ENCODE measurements at places on chromosomes 5 and 9. TPM values are rescaled to one million over a fixed set of nuclear protein-coding genes. Genes with fewer than 3 reads are reported as not detected.

MARCOL gene
- not detected for total RNA-seq

MZB1 gene
- not detected for total RNA-seq

CDX1 gene
- 0.38 TPM for total RNA-seq

FAXDC2 gene
- total RNA-seq, result 0.77 TPM

DAB2IP gene
- total RNA-seq, result 6.1 TPM

GDF9 gene
- total RNA-seq, result 0.28 TPM

ZNF300 gene
- total RNA-seq, result 5.6 TPM

FAM120A gene
- total RNA-seq, result 89.6 TPM

RANBP17 gene
- total RNA-seq, result 11.9 TPM

F12 gene
- total RNA-seq, result not detected

RFK gene
- total RNA-seq, result 27.9 TPM

HTR1A gene
- not detected for total RNA-seq

PCDHGC4 gene
- 0.77 TPM for total RNA-seq

SLC46A2 gene
- not detected for total RNA-seq

ENG gene
- total RNA-seq, result 34.3 TPM

PCDHB9 gene
- 0.56 TPM for total RNA-seq

LHX6 gene
- total RNA-seq, result under 0.01 TPM

DMRTA1 gene
- total RNA-seq, result under 0.01 TPM

Data from regular cardiac myocyte (primary cell).